ENCODE measurements at places on chromosomes 11 and 22.

DNA sequence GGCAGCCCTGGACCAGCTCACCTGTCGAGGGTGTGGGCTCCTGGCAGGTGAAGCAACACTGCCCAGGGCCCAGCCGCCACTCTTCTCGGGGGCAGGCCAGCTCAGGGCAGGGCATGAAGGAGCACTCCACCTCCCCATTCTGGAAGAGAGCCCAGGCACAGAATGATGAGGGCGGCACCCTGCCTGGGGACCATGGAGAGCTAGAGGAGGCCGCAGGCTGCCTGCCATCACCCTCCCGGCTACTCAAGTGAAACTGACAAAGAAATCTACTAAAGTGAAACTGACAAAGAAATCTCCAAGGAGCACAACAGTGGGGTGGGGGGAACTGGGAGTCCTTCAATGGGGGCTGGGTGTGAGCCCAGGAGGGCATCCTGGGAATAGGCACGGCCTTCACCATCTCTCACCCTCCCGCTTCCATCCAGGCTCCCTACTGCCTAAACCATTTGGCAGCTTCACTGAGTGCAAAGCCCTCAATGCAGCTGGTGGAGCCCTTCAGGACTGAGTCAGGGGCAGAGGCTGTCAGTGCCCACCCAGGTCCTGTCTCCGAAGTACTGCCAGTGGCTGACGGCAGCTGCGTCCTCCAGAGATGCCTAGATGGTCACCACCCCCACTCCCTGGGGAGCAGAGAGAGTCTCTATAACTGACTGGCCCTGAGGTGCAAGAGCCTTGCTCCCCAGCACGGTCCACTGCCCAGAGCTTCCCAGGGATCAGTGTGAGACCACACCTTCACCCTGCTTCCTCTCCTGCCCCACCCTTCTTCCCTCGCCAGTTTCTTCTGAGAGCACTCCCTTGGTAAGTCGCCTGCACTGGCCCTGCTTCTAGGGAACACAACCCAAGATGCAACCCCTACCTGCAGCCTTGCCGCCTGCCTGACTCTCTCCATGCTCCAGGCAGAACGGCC lies 21.7 kb downstream of the VWCE start:
- DNase-seq: no peak

- no peak for DNase-seq
Observed at GRCh38 chr11:59204746-59205145, 8.0 kb downstream of the MPEG1 start.

DNA sequence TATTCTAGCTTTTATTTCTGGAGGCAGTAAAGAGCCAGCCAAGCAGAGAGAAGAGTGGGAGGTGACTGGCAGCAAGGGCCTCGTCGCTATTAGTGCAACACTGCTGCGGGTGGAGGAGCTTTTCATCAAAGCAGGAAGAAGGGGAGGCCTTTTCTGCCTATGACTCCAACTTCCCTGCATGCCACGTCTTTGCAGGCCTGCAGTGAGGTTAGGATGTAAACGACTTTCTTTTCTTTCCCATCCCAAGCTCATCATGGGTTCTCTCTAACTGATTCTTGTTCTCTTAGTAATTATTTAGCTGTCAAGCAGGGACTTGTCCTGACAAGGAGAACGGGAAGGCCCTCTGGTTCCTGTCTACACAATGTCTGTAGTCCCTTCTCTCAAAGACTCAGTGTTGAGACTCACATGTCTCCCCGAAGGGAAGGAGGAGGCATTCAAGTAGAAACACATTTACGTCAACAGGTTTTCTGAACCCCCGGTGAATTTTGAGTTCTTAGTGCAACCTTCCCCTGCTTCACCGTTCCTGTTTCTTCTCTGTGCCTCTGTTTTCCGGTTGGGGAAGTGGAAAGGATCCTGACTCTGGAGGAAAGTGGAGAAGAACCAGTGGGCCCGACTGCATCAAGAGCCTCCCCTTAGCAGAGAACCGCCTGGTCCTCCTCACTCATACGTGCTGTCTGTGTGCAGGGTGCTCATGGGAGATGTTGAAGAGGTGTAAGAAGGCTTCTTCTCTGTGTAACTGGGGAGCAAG lies 56.9 kb downstream of the PACS1 start:
- peak; percentile 52 for DNase-seq

- no peak for DNase-seq
Observed at GRCh38 chr11:44301564-44302271, 8.2 kb downstream of the ALX4 start.

- no peak for DNase-seq
Observed at GRCh38 chr11:126919147-126919823, 81.3 kb downstream of the KIRREL3 start.

DNA sequence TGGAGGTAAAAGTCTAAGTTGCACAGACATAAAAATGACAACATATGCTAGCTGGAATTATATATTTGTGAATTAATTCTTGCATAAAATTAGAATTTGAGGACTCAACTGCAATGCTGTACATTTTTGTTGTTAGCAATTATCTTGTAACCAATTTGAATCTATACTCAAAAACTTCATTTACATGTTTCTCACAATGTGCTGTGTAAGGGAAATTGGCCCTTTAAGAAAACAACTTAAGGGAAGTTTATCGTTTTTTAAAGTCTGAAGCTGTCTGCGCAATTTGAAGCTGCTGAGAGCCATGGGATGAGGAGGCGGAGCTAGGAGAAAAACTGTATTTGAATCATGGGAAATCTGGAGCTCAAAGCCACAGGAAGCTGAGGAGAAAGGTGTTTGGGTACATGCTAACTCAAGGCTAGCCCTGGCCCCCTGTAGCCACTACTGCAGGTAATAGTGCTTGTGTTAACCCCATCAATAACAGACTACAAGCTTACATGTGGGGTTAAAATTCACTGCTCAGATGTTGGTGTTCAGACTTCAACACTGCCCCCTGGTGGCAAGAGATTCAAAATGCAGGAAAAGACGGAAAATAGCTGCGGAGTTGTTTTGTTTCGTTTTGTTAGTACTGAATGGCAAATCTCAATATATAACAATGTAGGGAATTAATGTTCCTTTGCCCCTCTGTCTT lies 126.1 kb downstream of the BRD1 start:
- DNase-seq: no peak

GRCh38 chr11:60145677-60146076 lies 37.2 kb downstream of the MS4A6A start:
- DNase-seq: no peak

All from left ventricle myocardium superior (tissue), 1 donor.